Right cardiac atrium (tissue), 5 donors: ENCODE measurements at places on chromosomes 7 and 10.

DNA sequence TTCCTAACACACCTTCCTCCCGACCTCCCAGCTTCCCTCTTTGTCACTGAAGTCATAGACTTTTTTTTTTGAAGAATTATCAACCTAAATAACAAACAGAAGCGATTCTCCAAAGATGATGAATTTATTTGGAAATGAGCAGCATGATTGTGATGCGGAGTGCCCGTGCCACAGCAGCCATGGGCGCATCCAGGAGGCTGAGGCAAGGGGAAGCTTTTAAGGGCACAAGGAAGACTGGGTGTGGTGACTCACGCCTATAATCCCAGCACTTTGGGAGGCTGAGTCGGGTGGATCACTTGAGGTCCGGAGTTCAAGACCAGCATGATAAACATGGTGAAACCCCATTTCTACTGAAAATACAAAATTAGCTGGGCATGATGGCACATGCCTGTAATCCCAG, 16.2 kb upstream of the GIMAP8 start:
- no peak for DNase-seq

DNA sequence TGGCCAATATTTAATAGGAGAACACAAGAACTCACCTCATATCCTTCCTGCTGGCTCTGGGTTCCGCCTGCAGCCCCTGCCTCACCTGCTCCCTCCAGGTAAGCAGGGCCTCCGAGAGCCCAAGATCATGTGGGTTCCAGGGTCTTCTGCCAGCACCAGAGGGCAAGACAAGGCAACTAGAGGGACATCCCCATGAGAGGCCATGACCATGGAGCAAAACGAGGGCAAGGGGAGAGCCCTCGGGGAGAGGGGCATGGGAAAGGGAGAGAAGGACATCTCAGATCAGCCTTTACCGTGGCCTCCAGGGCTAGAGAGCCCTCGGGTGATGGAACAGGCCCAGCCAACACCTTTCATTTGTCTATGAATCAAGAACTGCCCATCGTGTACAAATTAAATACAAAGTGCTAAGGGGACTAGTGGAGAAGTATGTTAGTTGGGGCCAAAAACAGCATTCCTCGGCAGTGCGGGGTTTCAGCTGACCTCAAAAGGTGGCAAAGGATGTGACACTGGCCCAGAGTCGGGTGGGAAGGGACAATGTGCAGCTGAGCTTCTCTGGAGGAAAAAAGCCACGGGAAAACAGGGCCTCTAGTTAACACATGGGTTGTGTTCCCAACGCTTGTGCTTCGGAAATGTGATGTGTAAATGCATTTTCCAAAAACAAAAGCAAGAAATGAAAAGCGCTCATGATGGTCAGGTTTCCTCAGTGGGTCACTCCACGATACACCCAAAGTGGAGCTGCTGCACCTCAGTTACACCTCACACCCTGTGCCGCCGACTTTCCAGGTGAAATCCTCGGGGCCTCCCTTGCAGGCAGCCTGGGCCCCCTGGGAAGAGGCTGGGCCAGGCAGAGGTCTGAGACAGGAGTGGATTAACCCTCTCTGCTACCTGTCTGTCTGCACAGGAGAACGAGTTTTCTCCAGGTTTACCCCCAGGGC, 2.0 kb downstream of the AOC1 start:
- no peak for DNase-seq

DNA sequence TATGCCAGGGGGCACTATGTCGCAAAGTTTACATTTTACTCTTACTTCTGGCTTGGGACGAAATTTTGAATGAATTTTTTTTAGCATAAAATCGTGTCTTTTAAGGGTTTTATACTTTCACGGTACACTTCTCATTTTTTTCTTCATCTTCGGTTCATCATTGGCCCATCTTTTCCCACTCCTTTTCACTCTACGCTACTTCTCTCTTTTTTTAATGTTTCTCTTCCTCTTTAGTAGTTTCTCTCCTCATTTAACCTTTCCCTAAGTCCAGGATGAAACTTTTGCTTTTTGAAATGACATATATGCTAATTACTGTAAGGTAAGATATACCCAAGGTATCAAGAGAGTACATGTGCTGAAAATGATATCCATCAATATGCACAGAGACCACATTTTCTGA, 39.5 kb downstream of the C7orf33 start:
- no peak for DNase-seq

- DNase-seq, result no peak
These were observed 23.4 kb downstream of the LSMEM1 start for GRCh38 chr7:112504093-112504695.

- DNase-seq, result no peak
These were observed 60.0 kb downstream of the CHN2 start for GRCh38 chr7:29254591-29254990.
